Activated CD8-positive, alpha-beta memory T cell treated with anti-CD3 and anti-CD28 coated beads, Interleukin-2, amount 50 U/mL, for 4 hours (primary cell): ENCODE measurements at places on chromosomes 3 and 15.

DNA sequence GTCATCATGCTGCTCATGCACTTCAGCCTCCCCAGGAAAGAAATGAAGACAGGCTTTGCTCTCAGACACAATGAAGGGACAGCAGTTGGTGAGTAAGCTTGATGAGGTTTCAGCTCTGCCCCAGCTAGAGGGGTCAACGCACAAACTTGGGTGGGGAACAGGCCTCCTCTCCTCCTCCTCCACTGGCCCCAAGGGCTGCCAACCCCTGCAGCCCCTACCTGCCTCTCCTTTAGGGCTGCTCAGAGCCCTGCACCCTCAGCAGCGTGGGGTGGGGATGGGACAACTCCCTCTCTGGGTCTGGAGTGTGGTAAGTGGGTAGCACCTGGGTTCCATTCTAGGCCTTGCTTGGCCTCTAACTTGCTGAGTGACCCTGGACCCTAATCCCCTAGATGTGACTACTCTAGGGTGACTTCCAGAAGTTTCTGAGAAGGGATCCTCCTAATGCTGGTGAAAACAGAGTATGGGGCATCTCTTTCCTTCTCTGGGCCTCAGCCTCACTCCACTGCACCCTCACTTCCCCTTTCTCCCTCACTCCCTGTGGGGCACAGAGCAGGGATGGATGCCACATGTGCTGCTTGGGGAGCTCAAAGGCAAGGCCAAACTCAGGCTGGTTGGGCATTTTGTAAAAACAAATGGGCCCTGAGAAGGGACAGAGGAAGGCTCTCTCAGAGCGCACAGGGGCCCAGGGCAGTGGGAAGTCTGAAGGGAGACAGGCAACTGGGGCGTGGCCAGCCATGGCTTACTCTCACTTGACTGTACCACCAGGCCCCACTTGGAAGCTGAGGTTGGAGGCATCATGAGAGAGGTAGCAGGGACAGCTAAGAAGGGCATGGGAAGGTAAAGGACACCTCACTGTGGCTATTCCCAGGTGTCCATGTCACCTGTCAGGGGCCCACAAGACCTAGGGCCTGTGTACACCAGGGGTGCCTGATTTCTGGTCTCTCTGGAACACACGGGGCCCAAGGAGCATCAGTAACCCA is 64.0 kb downstream of the SYNM start:
- no peak for DNase-seq

GRCh38 chr3:129605203-129605921 is 1.1 kb downstream of the PLXND1 start:
- DNase-seq, result peak; percentile 52

- DNase-seq, result no peak
These were observed 193.9 kb downstream of the ZNF621 start for GRCh38 chr3:40718681-40719080.

DNA sequence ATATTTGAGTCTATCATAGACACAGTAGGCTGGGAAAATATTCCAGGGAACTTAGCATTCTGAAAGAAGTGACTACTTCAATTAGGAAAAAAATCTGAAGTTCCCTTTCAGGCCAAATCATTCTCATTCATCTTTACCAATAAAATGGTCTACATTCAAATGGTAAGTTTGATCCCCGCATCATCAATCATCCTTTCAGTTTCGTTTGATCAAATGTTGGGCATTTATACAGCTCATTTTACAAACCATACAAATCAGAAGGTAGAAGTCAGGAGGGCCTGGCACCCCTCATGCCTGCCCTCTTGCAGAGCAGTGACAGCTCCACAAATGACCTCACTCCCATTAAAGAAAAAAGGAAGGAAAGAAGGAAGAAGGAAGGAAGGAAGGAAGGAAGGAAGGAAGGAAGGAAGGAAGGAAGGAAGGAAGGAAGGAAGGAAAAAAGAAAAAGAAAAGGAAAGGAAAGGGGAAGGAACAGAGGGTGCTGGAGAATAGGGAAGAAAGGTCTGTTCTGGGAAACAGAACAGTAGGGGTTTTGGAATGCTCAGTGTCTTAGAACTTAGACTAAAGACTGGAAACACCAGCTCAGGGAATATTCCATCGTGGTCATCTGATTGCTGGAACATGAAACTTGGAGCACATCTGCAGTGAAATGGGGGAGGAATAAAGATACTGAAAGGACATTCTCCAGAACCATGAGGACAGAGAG is 86.1 kb downstream of the XXYLT1 start:
- no peak for DNase-seq

DNA sequence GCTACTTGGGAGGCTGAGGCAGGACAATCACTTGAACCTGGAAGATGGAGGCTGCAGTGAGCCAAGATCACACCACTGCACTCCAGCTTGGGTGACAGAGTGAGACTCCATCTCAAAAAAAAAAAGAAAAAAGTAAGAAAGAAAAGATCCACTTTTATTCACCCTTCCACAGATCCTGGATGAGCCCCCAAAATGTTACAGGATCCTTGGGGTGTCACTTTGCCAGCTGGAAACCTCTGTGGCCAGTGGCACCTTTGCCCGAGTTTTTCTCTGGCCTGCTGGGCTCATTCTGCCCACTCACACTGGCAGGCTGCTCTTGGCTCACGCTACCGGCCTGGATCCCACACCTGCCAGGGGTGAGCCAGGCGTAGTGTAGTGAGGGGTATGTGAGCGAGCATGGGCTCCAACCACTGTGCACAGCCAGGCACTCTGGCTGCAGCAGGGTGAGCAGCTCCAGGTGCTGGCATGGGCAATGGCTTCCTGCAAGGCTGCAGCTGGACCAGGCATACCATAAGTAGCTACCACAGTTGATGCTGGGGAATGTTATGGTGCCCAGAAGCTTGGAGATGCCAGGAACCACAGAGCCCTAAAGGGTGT is 57.8 kb upstream of the C15orf39 start:
- no peak for DNase-seq

GRCh38 chr3:18585004-18585968 is 160.1 kb upstream of the SATB1 start:
- no peak for DNase-seq

GRCh38 chr15:32833379-32833821 is 115.6 kb downstream of the GREM1 start:
- DNase-seq, result no peak

- DNase-seq, result no peak
These were observed 9.9 kb downstream of the CRABP1 start for GRCh38 chr15:78350058-78350457.

DNA sequence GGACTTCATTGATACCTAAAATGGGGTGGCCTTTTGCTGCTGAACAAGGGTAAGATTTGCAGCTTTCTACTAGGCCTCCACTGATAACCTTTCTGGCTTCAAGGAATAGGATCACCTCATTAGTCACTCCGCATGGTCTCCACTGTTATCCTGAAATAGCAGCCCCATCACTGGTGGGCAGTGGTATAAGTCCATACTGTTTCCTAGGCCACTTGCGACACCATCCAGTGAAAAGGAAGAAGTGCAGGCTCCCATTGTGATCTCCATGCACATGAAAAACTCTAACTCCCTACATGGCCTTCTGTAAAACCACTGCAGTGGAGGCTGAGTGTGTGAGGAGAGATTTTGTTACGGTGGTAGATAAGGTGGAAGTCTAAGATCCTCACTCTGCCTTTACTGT is 1455.9 kb downstream of the SI start:
- DNase-seq, result no peak
